ENCODE measurements at places on chromosomes 7 and 10.

GRCh38 chr10:103451831-103452505 is at the start of gene CALHM2:
TSS of gene CALHM2 (minus strand) at chr10:103452370. CDS start at chr10:103449941, 2,429 bp downstream.
- DNase-seq, result no peak

GRCh38 chr7:103940382-103941268 is 48.8 kb downstream of the RELN start:
- no peak for DNase-seq

- DNase-seq, result no peak
These were observed 215.7 kb upstream of the HABP2 start for GRCh38 chr10:113337142-113337541.

DNA sequence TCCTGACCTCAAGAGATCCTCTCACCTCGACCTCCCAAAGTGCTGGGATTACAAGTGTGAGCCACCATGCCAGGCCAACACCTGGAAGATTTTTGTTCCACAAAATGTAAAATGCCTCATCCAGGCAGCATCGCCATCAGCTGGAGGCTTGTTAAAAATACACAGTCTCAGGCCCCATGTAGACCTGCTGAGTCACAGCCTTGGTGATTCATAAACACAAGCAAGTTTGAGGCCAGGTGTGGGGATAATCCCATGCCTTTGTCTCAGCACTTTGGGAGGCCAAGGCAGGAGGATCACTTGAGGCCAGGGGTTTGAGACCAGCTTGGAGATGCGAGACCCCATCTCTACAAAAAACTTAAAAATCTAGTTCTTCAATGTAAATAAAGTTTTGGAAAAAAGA is 49.1 kb upstream of the FOXK1 start:
- no peak for DNase-seq

DNA sequence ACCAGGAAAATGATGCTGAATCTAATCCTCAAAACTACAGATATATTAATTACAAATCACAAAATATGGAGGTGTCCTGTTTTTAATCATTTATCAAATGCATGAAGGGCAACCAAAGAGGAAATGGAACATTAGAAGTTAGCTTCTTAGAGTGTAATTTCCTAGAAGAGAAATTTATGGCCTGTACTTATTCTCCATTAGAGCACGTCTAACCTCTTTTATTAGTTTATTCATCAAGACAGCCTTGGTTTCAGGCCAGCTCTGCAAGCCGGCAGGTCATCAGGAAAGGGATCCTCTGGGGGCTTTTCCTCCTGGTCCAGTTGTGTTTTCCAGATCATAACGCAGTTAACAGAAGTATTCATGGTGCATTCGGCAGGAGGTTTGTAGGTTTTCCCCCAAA is 517.6 kb downstream of the KCNMA1 start:
- DNase-seq, result no peak

GRCh38 chr7:132777414-132777813 is 201.1 kb upstream of the PLXNA4 start:
- no peak for DNase-seq

DNA sequence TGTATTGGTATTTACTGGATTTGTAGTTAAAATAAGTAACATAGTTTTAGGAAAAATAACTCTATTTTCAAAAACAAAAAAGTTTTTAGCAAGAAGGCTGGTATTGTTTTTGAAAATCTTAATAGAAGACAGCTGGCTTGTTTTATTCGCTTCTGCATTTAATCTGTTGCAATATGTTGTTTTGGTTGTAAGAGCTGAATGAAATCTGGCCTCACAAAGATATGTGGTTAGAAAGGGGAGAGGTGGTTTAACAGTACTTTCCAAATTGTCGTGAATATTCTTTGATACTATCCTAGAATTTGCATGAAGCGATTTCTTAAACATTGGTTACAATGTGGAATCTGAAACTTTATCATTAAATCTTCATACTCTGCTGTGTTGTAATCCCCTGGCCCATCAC is 355.9 kb upstream of the FZD8 start:
- DNase-seq, result no peak

GRCh38 chr10:89228962-89229361 is 21.8 kb upstream of the CH25H start:
- DNase-seq, result no peak

All from NCI-H1930 (cell line).